Ascending aorta (tissue), 2 donors: ENCODE measurements at places on chromosomes 11 and 22.

DNA sequence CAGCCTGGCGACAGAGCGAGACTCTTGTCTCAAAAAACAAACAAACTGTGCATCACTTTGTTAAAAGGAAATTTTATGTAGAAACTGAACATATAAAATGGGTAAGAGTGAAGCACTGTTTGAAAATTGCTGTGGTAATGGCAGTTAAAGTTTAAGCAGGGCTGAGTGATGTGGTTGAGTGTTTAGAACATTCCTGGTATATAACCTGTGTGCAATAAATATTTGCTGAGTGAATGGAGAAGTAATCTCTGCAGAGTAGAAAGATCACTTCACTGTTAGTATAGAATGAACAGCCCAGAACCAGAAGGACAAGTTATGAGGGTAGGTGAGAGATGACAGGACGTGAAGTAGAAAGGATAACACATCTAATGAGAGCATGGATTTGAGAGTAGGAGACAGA, 27.3 kb downstream of the CECR2 start:
- DNase-seq = no peak

- no peak for DNase-seq
Observed at GRCh38 chr11:118198370-118198769, 21.9 kb upstream of the SCN2B start.

- no peak for DNase-seq
Observed at GRCh38 chr22:35622191-35622913, 5.2 kb upstream of the MB start.

DNA sequence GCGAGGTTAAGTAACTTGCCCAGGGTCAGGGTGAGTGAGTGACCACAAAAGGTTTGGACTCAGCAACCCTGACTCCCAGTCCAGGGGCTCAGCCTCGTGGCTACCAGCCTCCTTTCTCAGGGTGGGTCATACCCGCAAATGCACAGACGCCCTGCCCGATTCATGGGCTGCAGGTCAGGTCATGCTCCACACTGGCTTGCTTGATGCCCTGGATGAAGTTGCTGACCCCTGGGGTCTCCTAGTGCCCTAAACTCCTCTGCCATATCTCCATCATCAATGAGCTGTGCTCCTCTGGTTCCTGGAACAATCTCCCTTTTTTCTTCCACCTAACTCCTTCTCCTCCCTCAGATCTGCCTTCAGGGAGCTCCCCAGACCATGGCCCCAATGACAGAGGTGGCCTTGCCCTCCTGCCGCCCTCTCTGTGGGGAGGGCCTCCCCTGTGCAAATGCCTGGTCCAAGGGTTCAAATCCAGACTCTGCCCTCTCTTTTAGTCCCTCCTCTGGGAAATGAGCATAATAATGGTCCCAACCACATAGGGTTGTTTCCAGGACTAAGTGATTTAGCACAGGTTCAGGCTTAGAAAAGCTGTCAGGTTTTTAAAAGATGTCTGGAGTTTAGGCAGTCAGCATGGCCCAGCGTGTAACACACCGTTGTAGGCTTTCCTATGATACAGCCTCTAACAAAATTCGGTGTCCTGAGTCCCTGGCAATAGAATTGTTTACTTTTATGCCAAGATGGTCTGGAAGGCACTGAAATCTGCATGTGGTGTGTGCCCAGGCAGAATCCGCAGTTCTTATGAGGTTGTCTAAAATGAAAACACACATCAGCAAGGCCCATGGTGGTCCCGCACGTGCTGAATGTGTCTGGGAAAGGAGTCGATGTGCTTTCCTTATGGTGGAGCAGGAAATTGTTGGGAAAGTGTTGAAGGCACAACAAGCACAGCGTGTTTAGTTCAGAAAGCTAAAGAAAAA, 63.6 kb downstream of the CD82 start:
- DNase-seq = peak; percentile 59

DNA sequence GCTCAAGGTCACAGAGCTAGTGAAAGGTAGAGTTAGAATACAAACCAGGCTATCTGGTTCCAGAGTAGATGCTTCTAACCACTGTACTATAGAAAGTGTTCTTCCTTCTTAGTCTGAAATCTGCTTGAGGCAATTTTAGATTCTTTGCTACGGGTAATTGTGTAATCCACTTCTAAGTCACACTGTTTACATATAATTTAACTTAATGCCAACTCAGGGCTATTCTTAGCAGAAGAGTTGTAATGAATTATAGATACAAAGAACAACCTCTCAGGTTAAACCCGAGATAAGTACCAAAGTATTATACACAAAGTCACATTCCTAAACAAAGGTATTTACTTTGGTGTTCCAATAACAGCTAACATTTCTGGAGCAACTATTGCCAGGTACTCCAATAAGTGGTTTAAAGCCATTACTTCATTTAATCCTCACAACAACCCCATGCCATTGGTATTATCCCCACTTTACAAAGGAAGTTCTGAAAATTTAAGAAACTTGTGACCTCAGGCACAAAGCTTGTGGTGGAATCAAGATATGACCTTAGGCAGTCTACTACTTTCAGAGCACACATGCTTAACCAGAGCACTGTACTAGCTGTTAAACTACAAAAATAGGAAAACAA, 31.1 kb upstream of the DDI1 start:
- no peak for DNase-seq

DNA sequence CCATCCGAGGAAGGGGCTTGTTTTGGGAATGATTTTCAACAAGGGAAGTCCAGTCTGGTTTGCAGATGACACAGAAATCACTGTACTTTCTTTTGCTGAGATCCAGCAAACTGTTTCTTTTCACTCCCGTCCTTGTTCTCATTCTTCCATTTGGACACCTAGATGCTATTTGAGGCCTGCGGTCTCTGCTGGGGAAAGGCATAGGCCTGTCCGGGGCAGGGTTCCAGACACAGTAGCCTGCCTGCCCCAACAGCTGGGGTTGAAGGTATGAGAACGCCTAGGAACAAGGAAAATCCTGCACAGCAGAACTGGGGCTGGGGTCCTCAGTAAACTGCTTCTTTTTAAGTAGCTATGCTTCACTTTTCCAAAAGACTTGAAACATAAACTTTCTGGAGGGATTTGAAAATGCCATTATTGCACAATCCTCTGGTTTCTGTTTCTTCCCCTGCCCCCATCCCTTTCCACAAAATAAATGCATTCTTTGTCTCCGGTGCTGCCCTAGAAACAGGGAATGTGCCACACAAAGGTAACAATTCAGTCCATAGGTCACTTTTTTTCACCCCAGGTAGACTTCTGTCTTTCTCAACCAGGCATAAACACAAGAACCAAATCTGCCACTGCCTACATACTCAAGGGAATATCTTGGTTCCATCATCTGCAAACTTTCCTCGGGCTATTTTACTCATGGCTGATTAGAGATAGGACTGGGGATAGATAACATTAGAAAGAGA, 174.8 kb upstream of the MTMR2 start:
- DNase-seq = no peak

DNA sequence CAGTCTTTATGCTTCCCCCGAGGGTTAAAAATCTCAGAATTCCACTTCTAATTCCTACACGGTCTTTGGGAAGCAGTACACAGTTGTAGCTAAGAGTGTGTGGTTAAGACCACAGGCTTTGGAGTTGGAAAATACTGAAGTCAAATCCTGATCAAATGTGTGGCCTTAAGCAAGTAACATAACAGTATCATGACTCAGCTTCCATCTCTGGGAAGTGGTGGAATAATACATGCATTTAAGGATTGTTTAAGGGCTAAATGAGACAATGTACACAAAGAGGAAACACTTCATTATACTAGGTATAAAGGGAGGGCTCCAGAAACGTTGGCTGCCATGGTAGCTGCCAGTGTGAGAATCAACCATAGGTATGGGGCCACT, 71.5 kb downstream of the FAT3 start:
- DNase-seq = no peak

- no peak for DNase-seq
Observed at GRCh38 chr11:47572715-47573255, 6.0 kb downstream of the KBTBD4 start.

- DNase-seq = peak; percentile 90
Observed at GRCh38 chr22:36331306-36331911, 56.4 kb downstream of the MYH9 start.

DNA sequence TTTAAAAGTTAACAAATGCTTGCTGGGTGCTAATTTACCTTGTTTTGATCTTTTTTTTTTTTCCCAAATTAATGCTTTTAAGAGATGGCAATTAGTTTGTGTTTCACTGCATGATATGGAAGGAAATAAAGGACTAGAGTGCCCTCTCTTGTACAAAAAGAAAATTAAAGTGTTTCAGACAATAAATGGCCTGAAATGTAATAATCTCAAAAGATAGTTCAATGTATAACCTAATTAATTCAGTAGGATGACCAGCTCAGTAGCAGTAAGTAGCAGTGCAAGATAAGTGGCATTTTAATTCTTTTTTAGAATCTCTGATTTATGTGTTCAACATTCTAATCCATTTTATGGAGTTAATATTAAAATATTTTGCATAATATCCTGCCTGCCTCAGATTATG, 39.9 kb upstream of the MYO18B start:
- no peak for DNase-seq

DNA sequence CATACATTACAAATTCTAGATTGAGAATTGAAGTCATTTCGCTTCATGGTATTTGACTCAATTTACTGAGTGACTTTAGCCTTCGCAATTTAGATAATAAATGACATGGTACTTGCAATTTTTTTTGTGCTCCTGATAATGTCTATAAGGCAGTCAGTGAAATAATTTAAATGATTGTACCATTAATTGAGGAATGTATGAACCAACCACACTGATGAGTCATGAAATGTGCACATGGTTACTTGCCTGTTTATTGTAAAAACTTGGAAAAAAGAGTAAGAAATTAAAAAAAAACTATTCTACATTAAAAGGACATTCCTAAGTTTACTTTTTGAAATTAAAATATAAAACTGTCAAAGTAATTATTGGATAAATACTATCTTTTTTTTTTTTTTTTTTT, 43.3 kb downstream of the DNAJC24 start:
- no peak for DNase-seq

DNA sequence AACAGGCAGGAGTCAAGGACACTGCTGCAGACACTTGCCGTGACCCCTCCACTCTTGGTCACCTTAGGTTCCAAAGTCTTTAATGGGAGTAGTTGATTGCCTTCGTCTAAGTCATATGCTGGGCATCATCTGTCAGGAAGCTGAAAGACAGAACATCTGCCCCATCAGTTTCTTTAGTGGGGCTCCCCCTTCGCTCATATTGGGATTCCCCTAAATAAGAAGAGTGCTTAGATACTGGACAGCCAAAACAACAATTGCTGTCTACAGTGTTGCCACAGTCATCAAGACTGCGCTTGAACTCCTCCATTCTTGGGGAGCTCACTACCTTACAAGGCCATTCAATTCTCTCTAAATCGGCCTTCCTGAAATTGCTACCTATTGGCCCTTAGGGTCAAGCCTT, 58.5 kb downstream of the UBASH3B start:
- DNase-seq = no peak

GRCh38 chr22:39349506-39349966, 255 bp upstream of the SYNGR1 start:
- no peak for DNase-seq

- DNase-seq = peak; percentile 63
Observed at GRCh38 chr11:2380807-2381350, 3.8 kb downstream of the CD81 start.

DNA sequence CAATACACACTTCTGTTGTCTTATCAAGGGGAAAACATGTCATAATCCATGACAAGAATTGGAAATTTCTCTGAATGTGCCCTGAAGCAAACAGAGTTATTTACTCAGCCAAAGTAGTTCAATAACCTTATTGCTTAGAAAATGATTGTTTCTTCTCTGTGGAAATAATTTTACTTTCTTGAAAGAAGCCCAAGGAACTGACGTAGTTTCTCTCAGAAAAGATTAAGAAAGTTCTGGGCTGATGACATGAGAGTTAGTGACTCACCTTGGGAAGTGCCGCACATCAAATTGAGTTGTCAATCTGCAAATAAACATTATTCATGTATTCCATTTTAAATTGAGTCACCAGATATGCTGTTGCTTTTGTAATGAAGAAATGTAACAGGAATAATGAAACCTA, 418.6 kb upstream of the LRRC4C start:
- DNase-seq = no peak

GRCh38 chr22:21042978-21043859, 2.5 kb upstream of the LRRC74B start:
- DNase-seq = no peak

- DNase-seq = no peak
Observed at GRCh38 chr11:12824281-12825041, 150.2 kb downstream of the TEAD1 start.
